ENCODE measurements at places on chromosomes 1 and 21.

DNA sequence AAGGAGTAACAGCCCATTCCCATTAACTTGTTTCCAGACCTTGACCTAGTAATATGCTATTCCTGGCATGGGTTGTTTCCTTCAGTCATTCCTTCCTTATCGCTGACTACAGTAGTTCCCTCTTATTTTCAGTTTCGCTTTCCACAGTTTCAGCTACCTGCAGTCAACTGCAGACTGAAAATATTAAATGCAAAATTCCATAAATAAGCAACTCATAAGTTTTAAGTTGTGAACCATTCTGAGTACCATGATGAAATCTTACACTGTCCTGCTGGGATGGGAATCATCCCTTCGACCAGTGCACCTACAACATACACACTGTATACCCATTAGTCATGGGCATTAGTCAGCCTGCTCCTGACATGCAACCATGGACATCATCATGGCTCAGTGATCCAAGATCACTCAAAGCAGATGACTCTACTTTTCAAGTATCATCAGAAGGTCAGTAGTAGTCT lies 66.7 kb downstream of the CCDC30 start:
- no peak for DNase-seq

DNA sequence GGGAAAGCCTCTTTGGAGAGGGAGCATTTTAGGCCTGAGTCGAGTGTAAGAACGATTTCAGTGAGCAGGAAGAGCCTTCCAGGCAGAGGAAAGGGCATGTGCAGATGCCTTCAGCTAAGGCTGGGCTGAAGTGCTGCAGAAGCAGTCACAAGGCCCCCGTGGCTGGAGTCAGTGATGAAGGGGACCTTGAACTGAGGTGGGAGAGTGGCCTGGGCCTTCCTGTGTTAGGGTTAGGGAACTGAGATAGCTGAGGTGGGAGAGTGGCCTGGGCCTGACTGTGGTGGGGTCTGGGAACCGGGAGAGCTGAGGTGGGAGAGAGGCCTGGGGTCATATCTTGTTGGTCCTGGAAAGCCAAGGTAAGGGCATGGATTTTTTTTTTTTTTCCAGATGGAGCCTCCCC lies 50.9 kb upstream of the ETV3 start:
- no peak for DNase-seq

GRCh38 chr1:11590395-11590794 lies 63.8 kb downstream of the FBXO2 start:
- no peak for DNase-seq

GRCh38 chr21:39502631-39503030 lies 50.9 kb downstream of the SH3BGR start:
- no peak for DNase-seq

- no peak for DNase-seq
These were observed 457.2 kb upstream of the RUNX1 start for GRCh38 chr21:35506352-35506751.

DNA sequence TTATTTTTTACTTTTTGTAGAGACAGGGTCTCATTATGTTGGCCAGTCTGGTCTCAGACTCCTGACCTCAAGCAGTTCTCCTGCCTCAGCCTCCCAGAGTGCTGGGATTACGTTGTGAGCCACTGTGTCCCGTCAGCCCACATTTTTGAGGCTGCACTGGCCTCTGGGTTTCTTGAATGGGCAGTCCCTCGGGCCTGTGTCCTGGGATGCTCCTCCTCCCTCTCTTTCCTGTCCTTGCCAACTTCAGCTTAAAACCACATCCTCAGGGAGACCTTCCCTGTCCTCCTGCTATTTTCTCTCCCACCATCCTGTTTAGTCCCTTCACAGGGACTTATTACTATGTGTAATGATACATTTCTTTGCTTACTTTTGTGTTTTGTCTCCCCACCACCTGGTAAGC lies 31.4 kb upstream of the LYST start:
- no peak for DNase-seq

GRCh38 chr1:241156231-241156965 lies 200.6 kb downstream of the RGS7 start:
- DNase-seq = no peak

- DNase-seq = no peak
These were observed 43.2 kb upstream of the NUF2 start for GRCh38 chr1:163278602-163279001.
